ENCODE measurements at places on chromosomes 5 and 9. TPM values are rescaled to one million over a fixed set of nuclear protein-coding genes. Genes with fewer than 3 reads are reported as not detected.

NUP214 gene
- 49.5 TPM for total RNA-seq

ST8SIA4 gene
- 11.0 TPM for total RNA-seq

ELOVL7 gene
- 18.4 TPM for total RNA-seq

SLC4A9 gene
- total RNA-seq = 21.8 TPM

VLDLR gene
- 37.8 TPM for total RNA-seq

QRFP gene
- total RNA-seq = not detected

DMRT1 gene
- total RNA-seq = not detected

LRRC19 gene
- 12.1 TPM for total RNA-seq

HAVCR1 gene
- 5.3 TPM for total RNA-seq

SURF4 gene
- 148 TPM for total RNA-seq

LCN9 gene
- total RNA-seq = not detected

SLC6A3 gene
- 0.41 TPM for total RNA-seq

SPATA31C1 gene
- total RNA-seq = 0.18 TPM

BARX1 gene
- total RNA-seq = 0.23 TPM

PCDHGA1 gene
- 1.1 TPM for total RNA-seq

DMGDH gene
- total RNA-seq = 13.3 TPM

PCDHA11 gene
- 0.82 TPM for total RNA-seq

PCDH12 gene
- total RNA-seq = 30.1 TPM

SPATA31A3 gene
- not detected for total RNA-seq

CCL27 gene
- not detected for total RNA-seq

SET gene
- total RNA-seq = 203 TPM

RNF183 gene
- total RNA-seq = 3.1 TPM

FGF18 gene
- total RNA-seq = 1.6 TPM

IL9 gene
- total RNA-seq = not detected

IRF1 gene
- 31.0 TPM for total RNA-seq

GHR gene
- total RNA-seq = 21.6 TPM

DCTN3 gene
- total RNA-seq = 71.1 TPM

CATSPER3 gene
- total RNA-seq = 0.58 TPM

CD72 gene
- total RNA-seq = 3.3 TPM

IZUMO3 gene
- not detected for total RNA-seq

WDR38 gene
- total RNA-seq = not detected

KCTD16 gene
- 2.8 TPM for total RNA-seq

PCDHGA8 gene
- total RNA-seq = 6.2 TPM

TRIM36 gene
- total RNA-seq = 1.3 TPM

C9orf50 gene
- total RNA-seq = 0.70 TPM

Measured in metanephros (tissue), 2 donors.